GM23248 (cell line): ENCODE measurements at places on chromosomes 11 and 22. TPM values are rescaled to one million over a fixed set of nuclear protein-coding genes. Genes with fewer than 3 reads are reported as not detected.

Gene XKR3
- polyA plus RNA-seq: not detected in 2 replicates

Gene MRGPRE
- not detected in 2 replicates for polyA plus RNA-seq

Gene B4GALNT4
- polyA plus RNA-seq: 1.9 and 2.3 TPM in 2 replicates

Gene TOP3B
- polyA plus RNA-seq: 11.6 and 12.9 TPM in 2 replicates

Gene SLC17A6
- polyA plus RNA-seq: not detected in 2 replicates
